SIG-M5 (cell line): ENCODE measurements at places on chromosomes 1 and 21.

GRCh38 chr1:82161700-82162141, 361.0 kb downstream of the ADGRL2 start:
- DNase-seq: no peak

DNA sequence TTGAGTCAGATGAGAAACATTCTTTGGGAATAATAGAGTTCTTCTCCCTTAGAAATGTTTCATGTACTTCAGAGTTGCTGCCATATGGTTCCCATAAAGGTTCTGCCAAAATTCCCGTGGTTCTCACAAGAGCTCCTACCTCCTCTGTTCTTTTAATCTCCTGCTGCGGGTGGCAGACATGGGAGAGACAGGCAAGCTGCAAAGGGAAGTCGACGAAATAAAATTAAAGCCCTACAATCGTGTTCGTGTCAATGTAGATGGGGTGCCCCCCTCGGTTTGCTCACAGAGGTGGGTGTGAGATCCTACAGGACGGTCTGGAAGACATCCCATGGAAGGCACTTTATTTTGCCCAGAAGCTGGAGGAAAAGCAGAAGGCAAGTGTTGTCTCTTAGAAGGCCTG, 276.0 kb downstream of the RWDD3 start:
- DNase-seq: no peak

DNA sequence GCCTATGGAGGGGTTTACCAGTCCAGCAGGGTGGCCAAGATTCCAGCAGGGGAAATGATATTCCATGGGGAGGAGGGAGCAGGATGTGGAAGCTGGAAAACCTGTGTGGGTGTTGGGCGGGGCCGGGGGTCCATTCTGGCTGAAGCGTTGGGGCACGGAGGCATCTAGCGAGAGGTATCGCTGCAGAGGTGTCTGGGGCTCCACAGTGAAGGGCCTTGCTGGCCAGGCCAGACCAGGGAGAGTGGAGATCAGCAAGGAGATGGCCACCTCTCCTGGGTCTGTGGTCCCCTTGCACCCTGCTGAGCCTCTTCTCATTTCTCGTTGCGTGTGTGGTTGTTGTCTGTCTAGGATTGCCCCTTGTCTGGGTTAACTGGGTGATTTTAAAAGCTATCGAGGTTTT, 6.2 kb downstream of the COQ8A start:
- DNase-seq: no peak

DNA sequence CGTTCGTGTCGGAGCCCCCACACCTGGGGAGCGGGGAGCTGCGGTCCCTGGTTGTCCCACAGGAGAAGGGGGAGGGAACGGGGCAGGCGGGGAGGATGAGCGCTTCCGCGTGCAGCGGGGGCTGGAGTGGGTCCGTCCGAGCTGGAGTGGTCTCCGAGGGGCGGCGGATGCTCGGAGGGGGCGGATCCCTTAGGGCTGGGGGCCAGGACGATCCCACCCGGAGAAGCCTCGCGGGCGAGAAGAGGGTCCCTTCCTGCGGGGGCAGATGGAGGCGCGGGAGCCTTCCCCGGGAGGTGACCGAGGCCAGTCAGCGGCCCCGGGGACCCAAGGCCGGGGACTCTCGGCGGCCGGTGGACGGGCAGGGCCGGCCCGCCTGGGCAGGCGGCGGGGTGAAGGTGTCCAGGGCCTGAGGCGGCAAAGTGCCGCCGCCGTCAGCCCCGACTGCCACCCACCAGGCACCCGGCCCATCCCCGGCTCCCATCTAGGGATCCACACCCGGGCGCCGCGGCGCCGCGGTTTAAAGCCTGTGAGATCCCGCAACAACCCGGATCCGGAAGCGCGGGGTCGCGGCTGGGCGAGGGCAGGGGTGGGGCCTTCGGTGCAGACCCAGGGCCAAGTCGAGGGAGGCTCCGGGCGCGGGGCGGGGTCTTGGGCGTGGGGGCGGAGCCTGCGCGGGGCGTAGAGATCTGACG, 5.3 kb upstream of the CCDC27 start:
- DNase-seq: no peak

DNA sequence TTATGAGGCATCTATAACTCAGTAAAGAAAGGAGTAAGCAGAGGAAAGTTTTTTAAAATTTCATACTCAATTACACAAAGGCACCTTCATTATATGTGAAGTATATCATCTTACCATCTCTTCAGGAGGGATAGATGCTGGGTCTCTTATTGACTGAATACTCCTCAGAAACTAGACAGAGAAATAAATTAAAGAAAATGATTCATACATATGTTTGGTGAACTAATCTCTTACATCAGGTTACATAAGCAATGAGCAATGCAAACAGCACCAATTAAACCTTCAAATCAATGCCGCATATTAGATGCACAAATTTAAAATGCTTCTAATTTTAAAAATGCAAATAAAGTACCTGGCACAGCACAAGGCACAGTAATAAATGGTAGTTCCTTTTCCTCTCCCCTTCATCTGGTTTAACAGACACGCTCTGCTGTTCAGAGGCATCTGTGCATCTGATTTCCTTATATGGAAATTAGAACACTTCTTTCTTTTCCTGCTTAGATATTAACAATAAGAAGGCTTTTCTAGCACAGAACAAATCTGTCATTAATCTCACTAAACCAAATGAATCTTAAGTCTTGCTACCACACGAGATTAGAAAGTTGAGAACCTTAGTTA, 20.0 kb downstream of the SCYL3 start:
- DNase-seq: no peak

DNA sequence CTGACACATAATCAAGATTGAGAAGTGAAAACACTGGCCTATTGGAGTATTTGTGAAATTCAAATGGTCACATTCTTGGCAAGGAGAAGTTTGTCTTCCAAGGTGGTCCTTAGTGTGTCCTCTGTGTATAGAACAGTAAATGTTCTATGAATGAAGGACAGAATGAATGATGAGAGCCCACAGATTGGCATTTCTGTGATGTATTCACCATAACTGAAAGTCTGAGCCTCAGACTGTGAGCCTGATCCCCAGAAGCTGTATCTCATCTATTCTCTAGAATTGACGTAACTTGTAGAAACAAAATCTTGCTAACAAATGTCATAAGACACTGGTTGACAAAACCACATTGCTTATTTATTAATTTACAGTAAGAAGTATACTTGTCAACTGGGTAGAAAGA, 111.5 kb upstream of the ETV3 start:
- DNase-seq: no peak

DNA sequence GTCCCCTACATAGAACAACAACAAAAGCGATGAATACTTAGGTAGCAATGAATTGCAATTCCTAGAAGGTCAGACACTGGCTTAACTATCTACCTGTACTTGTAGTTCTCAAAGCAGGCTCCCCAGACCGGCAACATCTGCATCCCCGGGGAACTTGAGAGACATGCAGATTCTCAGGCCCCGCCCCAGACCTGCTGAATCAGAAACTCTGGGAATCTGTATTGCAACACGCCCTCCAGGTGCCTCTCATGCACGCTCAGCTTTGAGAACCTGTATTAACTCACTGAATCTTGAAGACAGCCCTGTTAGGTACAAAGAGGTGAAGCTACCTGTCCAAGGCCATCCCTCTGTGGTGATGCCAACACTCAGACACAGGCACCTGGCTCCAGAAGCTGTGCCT, 128.1 kb downstream of the KAZN start:
- DNase-seq: no peak

GRCh38 chr21:16572032-16572431, 842.2 kb downstream of the USP25 start:
- no peak for DNase-seq

DNA sequence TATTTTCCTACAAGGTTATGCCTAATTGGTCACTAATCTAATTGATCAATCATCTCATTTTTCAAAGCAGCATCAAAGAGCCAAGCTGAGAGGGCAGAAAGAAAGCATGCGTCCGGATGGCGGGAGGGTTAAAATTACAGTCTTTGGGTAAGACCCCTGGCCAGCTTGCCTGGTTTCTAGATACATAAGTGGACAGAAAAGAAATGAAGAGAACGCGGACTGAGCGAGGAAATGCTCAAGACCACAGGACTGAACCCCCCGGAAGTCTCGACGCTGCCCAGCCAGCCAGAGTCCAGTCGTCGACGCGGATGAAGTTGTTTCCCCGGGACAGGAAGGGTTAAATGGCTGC, 297.2 kb downstream of the OMA1 start:
- no peak for DNase-seq

GRCh38 chr1:156508205-156508954, 7.8 kb upstream of the MEF2D start:
- DNase-seq: no peak

DNA sequence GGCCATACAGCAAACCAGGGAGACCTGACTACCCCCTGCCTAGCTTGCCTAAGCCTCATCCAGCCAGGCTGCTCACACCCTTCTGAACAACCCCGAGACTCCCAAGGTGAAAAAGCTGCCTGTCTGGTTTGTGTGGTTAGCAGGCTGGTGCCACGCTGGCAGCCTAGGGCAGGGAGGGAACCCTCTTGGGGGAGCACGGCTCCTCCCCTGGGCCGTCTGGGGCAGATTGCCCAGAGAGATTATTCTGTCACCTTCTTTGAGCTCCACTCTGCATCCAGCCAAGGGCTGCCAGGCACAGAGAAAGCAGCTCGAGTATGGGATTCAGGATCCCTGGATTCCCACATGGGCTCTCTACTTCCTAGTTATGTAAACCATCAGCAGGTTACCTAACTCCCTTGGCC, 27.5 kb upstream of the TCEA3 start:
- no peak for DNase-seq
